ENCODE measurements at places on chromosomes 2 and 18.

GRCh38 chr2:17043173-17043572 is 377.5 kb upstream of the CYRIA start:
- DNase-seq: no peak

DNA sequence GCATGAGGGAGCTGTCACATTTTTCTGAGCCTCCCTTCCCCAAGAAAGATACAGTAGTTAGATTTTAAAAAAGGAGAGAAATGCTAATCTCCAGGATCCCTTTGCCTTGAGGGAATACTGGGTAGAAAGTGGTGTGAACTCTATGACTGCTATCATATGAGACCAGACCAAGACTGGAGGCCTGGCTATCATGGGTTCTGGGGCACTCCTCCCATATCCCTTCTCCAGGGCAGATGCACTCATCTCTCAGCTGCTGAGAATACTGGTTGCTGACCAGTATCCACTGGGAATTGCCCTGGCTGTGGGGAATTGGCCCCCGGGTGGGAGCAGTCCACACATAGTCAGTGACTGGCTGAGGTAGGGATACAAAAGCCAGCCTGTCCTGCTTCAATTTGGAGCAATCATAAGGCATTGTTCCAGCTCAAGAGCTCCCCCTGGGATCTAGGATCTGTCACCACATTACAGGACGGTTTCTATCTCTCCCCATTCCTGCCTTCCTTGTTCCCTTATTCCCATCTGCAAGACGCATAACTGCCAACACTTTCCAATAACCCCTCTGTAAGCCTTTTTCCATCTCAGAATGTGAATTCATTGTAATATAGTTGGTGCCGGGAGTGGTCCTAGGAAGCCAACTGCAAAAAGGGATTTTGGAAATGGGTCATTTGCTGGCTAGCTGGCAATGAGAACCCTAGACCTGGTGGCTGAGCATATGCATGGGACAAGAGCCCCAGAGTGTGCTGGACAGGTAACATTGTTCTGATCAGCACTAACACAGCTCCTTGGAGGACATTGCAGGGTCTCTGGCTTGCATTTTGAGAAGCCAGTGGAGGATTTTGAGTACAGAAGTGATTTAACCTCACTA is 35.4 kb upstream of the REEP1 start:
- no peak for DNase-seq

- no peak for DNase-seq
Observed at GRCh38 chr2:79846878-79847277, 334.0 kb downstream of the CTNNA2 start.

GRCh38 chr2:79835911-79836310 is 323.1 kb downstream of the CTNNA2 start:
- no peak for DNase-seq

DNA sequence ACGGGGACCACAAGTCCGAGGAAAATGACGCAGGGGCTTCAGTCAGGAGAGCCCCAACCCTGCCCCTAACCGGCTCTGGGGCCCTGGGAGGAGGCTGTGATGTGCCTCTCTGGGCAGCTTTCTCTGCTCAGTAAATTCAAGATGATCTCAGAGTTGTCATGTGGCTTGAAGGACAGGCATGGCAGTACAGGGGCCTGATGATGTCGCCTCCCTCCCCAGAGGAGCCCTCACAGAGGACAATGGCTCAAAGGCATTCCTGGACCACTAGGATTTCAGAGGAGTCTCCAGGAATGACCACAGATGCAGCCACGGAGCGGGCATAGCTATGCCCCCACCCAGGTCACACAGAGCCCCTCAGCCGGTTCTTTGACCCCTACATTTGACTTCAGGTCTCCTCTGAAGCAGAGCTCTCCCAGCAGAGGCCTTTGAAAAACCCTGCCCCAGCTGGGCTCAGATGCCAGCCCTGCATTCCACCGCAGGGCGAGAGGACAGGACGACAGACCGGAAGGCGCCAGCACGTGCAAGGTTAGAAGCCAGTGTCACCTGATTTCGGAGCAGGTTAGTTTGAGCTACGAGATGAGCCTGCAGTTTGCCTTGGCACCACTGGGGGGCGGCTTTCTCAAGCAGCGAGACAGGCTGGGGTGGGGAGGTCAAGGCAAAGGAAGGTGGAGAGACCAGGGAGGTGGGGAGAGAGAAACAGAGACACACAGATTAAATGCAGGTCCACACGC is 39.2 kb downstream of the BIN1 start:
- DNase-seq: peak; percentile 49

DNA sequence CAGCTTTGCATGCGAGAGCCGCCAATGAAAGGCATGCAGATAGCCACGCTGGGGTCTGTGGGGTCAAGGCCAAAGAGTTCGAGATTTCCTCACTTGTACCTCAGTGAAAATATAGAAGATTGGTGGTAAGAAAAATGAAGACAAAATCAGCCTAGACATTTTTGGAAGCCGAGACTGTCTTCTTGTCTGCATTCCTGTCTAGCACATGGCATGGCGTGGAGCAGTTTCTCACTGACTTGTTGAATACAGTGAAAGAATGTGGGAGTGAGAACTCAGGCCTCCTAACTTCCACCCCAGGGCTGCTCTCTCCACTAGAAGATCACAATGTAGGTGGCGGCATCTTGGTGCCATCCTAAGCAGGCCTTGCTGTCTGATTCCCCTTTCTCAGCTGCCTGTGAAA is 740.8 kb upstream of the HS6ST1 start:
- DNase-seq: no peak
